Activated T-cell treated with anti-CD3 and anti-CD28 coated beads, Interleukin-2, amount 50 U/mL, for 1 hour (primary cell): ENCODE measurements at places on chromosomes 2 and 18.

DNA sequence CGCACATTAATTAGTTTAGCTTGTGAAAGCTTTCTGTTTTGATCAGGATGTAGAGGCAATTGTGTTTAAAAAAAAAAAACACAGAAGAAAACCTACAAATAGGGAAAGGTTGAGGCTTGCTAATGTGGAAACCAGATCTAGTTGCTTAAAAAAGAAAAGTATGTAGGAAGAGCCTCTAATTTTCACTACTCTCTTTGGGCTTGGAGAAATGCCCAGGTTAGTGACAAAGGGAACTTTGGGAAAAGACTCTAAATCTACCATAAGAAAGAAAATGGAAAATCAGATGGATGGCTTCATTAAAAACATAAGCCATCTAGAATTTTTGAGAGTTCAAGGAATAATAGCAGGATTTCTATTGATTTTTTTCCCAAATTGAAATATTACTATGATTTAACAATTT is 47.3 kb upstream of the SLC38A11 start:
- DNase-seq = no peak

DNA sequence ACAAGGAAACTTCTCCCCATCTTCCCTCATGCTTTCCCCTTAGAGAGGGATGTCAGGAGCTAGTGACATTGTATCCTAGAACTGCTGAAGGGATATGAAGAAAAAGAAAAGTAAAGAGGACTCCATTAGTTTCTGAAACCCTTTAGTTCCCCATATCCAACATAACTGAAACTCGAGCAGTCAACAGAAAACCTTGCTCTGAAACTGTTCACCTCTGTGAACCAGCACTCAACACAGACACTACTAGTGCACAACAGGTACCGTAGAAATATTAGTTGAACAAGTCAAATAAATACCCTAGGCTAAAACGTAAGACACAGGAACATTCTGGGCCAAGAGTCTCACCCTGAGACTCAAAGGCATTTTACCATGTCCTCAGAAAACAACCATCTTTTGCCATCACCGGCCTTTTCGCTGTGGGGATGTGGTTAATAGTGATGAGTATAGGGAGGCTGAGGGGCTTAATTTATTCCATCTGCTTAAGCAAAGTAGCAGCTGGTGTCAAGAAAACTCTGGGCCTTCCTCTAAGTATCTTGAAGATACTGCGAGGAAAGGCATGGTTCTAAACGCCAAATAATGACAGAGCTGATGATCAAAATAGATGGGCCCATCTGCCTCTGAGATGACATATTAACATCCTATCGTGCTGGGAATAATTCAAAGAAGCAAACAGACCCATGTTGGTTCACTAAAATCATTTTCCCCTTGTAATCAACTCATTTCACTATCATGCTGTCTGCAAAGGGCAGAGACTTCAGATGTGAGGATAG is 156.8 kb downstream of the STK39 start:
- no peak for DNase-seq

- DNase-seq = no peak
Measured at GRCh38 chr2:120778244-120778643, 42.6 kb downstream of the GLI2 start.

DNA sequence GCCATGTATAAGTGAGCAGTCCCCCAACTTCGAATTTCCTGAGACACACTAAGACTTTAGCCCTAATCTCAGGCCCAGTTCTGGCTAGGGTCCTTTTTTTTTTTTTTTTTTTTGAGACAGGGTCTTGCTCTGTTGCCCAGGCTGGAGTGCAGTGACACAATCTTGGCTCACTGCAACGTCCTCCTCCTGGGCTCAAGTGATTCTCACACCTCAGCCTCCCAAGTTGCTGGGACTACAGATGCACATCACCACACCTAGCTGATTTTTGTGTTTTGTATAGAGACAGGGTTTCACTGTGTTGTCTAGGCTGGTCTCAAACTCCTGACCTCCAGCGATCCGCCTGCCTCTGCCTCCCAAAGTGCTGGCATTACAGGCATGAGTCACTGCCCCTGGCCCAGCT is 23.9 kb upstream of the TGIF1 start:
- no peak for DNase-seq

DNA sequence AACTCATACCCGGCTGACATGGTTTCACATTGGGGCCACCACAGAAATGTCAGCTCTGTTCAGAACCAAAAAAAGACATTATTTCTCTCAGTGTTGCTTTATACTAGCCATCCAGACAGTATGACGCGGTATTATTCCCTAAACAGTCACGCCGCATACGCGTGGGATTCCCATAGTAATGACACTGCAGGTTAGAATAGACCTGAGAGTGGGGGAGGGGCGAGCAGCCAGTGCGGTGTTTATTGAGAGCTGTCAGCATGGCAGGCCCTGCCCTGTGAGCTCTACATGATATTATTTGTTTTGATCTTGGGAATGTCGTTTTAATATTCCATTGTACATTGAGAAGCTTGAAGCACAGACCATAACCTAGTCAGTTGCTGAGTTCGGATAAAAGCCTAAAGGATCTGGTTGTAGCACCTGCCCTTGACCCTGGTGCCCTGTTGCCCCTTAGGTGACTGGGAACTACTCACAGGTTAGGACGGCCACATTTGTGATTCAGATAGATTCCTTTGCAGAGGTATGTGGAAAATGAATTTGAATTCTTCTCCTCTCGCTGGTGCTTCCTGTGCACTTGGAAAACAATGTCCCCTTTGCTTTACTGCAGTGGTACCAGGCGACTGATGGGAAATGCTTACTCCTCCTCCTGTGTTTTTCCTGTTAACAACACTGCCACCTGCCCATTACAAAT is 150.1 kb downstream of the ARHGAP28 start:
- no peak for DNase-seq

DNA sequence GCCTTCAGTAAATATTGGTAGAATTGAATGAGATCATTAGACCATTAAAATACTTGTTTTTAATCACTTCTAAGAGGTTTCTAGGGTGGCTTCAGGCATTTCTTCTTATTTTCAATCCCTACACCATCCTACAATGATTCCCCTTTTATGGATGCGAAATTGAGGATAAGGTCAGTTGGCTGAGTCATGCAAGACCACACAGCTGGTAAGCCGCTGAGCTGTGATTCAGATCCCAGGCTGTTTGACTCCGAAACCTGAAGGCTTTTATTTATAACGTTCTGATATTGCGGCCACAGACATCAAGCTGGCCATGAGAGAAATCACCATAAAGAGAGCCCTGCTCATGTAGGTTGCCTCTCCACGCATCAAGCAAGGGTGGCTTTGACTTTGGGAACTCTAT is 133.4 kb downstream of the VAPA start:
- no peak for DNase-seq

DNA sequence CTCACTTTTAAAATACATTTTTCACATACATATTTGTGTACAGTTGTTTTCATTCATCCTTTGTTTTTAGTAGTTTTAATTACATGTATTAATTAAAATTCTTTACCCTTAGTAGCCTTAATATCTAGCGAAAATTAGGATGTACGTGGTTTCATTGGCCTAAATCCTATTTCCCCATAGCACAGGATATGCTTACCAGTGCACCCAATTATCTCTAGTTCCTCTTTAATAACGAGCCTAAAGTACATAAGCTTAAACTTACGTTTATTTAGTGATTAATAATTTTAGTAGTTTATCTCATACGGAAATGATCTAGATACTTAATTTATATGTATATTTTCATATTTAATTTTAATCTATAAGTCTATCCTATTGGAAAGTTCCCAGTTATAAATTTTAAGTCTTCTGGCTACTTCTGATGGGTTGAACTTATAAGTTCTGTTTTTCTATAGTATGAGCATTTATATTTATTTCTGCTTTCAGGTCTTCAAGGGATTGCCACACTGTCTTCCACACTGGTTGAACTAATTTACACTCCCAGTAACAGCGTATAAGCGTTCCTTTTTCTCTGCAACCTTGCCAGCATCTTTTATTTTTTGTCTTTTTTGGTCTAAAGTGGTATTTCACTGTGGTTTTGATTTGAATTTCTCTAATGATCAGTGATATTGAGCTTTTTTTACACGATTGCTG is 21.4 kb upstream of the RUFY4 start:
- no peak for DNase-seq
